Stromal cell of bone marrow (primary cell): ENCODE measurements at places on chromosomes 4 and X.

- no peak for DNase-seq
Observed at GRCh38 chr4:147589586-147589985, 27.6 kb upstream of the TMEM184C start.

- no peak for DNase-seq
Observed at GRCh38 chr4:149738156-149738555, 77.5 kb downstream of the IQCM start.

GRCh38 chrX:1002611-1003010, 209.8 kb downstream of the CRLF2 start:
- no peak for DNase-seq

- DNase-seq: no peak
Observed at GRCh38 chrX:133654811-133655210, 239.5 kb upstream of the GPC4 start.

DNA sequence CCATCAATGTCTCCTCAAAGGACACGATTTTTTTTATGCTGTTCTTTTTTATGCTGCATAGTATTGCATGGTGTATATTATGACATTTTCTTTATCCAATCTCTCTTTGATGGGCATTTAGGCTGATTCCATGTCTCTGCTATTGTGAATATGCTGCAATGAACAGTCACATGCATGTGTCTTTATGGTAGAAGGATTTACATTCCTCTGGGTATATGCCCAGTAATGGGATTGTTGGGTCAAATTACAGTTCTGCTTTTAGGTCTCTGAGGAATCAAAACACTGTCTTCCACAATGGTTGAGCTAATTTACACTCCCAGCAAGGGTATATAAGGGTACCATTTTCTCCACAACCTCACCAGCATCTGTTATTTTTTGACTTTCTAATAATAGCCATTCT, 113.9 kb downstream of the GRIA3 start:
- no peak for DNase-seq

DNA sequence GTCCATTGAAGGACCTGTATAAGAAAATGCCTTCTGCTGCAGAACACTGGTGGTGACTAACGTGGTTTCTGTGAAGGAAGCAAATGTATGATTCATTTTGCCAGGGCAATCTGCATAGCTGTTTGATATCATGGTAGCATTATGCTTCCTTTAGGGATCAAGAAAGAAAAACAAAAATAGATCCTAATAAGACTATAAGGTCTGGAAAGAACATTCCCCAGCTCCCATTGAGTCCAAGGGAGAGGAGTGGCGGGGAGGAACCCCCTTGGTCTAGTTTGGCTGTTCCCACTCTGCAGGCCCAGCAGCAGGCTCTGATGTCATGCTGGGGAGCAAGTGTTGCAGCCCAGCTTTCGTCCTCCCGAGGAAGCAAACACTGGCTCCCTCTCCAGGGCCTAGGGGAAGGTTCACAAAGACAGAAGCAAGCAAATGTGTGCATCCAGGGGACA, 154.5 kb upstream of the GALNT7 start:
- peak; percentile 72 for DNase-seq

GRCh38 chr4:73267050-73267449, 8.5 kb upstream of the ANKRD17 start:
- DNase-seq: no peak

DNA sequence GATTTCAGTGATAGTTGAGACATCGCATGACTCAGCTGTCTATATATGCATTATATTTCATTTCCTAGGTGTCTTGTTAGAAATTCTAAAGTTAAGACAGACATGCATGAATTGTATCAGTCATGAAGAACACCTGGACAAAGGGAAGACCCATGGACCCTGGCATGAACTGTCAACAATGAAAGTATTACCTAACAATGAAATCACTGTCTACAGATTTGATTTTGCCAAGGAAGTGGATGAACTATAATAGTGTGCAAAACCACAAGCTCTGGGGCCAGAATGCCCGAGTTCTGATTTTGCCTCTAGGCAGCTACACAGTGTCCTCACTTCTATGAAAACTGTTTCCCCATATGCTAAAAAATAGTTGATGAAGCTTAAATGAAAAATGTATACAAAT, 386.1 kb downstream of the NLGN4X start:
- no peak for DNase-seq

DNA sequence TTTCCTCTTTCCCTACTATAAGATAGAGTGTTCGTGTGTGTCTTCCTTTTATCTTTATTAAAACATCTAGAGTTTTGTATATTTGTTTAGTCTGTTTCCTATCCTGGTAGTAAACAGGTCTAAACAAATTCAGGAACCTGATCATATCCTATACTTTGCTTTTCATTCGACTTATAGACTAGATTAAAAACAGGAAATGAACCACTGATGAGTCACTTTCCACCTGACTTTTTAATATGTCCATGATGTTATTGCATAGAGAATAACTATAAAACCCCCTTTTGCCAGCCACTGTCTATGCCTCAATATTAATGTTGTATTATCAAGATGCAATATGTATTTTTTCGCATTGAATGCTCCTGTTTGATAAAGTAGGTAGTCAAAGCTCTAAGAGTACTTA, 1794.0 kb downstream of the STIM2 start:
- no peak for DNase-seq

- no peak for DNase-seq
Observed at GRCh38 chr4:73815145-73815544, 21.3 kb upstream of the CXCL6 start.

GRCh38 chrX:12892716-12893115, 13.7 kb upstream of the TLR8 start:
- DNase-seq: no peak

GRCh38 chr4:57763070-57763469, 652.9 kb upstream of the IGFBP7 start:
- no peak for DNase-seq

DNA sequence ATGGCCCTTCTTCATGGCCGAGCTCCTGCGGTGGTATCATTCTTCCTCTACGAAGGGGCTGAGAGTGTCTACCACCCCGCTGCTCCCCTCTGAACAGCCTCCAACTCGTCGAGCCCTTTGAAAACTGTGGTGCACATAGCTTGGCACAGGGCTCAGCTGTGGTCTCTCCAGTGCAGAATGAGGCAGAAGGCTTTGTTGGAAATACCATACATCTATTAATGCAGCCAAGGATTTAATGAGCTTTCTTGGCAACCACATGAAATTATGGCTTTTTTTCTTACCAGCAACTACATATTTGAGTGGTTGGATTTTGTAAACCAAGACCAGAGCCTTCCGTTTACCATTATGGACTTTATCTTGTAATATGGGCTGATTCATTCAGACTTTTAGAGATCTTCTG, 61.7 kb upstream of the CBR4 start:
- DNase-seq: peak; percentile 34

DNA sequence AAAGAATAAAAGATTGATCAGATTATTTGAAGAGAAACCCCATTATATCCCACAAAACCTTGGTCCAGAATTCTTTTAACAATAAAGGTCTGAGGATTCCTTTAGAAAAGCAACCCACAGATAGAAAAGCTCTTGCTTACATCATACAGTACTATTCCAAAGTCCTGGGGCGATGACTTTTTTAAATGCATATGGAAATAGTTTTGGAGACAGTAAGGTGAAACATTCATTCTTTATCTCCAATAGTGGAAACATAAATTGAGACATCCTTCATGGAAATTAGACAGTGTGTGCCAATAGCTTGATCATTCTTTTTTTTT, 85.7 kb upstream of the UCP1 start:
- no peak for DNase-seq

DNA sequence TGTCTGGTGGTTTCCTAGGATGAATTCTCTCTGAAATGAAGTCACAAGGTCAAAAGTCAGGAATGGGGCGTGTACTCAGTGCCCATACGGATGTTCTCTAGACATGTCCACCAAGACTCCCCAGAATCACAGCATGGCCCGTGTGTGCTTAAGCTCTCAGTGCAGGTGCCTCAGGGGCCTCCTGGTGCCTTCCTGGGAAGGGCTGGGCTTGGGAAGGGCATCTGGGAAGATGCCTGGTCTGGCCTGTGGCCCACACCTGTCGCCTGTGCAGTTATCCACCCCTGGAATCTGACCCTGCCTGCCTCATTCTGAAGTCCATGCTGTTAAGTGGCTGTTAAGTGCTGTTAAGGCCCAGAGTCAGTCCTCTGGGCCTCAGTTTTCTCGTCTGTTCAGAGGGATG, 31.2 kb downstream of the SORCS2 start:
- DNase-seq: no peak

- DNase-seq: no peak
Observed at GRCh38 chr4:38842994-38843393, 13.6 kb downstream of the TLR6 start.

DNA sequence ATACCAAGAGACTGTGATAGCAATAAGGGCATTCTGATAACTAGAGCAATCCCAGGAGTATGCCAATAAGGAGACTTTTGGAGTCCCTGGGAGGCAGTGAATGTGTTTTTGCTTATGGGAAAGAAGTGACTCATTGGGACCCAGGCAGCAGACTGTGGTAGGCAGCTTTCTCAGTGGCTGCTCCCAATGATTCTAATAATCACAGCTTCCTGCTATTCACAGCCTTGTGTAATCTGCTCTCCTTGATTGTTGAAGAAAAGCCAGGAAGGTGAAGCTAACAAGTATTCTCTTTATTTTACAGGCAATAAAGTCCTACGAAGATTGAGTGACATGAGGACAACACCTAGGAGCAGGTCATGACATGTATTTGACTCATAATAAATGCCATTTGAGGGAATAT, 70.3 kb upstream of the DDX60 start:
- DNase-seq: no peak

DNA sequence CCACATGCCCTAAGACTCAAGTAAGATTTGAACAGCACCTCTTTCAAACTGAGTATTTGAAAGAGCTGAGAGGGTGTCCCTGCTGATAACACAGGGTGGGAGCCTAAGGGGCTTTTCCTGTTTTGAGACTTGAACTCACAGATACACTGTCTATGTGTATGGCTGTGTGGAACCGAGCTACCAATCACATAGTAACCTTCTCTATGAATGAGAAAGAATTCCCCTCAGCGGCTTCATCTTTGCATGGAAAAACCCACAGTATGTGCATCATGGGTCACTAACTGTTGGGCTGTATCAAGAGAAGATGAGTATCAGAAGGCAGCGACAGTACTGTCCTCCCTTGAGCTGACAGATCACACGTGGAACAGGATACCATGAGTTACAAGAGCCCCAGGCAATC, 336.3 kb downstream of the AFF2 start:
- DNase-seq: no peak

- no peak for DNase-seq
Observed at GRCh38 chr4:124872659-124873058, 160.1 kb upstream of the ANKRD50 start.

- peak; percentile 99 for DNase-seq
Observed at GRCh38 chr4:1043651-1044468, 32.4 kb downstream of the FGFRL1 start.

GRCh38 chrX:19543951-19544381, 28.7 kb upstream of the MAP3K15 start:
- no peak for DNase-seq

- DNase-seq: no peak
Observed at GRCh38 chr4:53009824-53010223, 147.7 kb downstream of the RASL11B start.
